ENCODE measurements at places on chromosomes 3 and 15.

- no peak for DNase-seq
Measured at GRCh38 chr15:77871852-77872371, 205.6 kb downstream of the TBC1D2B start.

- no peak for DNase-seq
Measured at GRCh38 chr3:14803981-14804834, 14.6 kb upstream of the FGD5 start.

DNA sequence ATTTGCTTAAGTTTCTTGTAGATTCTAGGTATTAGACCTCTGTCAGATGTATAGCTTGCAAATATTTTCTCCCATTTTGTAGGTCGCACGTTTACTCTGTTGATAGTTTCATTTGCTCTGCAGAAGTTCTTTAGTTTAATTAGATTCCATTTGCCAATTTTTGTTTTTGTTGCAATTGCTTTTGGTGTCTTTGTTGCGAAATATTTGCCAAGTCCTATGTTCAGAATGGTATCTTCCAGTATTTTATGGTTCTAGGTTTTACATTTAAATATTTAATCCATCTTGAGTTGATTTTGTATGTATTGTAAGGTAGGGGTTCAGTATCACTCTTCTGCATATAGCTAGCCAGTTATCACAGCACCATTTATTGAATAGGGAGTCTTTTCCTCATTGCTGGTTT lies 64.9 kb downstream of the CHCHD6 start:
- DNase-seq: no peak

GRCh38 chr3:39019299-39019698 lies 32.4 kb downstream of the SCN11A start:
- DNase-seq: no peak

DNA sequence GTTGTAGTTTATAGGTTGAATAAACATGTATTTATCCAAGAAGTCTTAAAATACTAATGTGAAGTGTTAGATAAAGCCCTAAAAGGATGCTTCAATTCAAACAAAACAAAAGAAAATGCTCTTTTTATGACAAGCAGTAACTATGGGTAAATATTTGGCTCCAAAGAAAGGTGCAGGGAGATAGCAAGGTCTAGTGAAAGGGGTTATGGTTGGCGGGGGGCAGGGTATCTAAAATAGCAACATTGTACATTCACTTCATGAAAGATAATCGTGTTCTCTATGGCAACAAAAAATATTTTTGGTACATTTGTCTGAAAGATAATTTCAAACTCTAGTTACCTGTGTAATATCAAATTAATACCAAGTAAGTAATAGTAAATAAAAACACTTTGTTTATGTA lies 149.5 kb downstream of the FGF12 start:
- DNase-seq: no peak

DNA sequence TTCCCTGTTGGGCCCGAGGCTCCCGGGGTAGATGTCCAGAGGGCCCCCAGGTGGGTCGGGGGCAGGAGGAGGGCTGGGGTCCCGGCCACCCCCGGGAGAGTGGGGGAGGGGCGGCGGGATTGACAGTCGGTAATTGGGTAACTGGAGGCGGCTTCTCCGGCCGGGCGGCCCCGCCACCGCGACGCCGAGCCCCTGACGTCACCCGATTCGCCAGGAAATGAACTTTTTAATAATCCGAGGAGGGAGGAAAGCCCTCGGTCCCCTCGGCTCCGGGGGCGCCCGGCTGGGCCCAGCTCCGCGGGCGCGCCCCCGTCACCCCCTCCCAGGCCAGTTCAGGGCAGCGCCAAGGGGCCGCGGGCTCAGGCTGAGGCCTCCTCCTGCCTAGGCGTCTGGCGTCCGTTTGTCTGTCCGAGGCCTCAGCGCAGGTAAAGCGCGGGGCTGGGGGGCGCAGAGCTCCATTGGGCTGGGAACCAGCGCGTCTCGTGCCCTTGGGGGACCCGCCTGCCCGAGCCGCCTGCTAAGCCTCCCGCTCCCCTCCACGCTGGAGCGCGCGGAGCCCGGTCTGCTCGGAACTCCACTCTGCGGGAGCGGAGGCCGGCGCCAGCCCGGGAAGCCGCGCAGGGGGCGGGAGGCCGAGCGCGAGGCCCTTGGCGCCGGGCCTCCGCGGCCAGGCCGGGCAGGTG lies 3.9 kb downstream of the GATA2 start:
- DNase-seq: no peak

GRCh38 chr3:55292360-55292759 lies 194.7 kb downstream of the WNT5A start:
- DNase-seq: no peak

DNA sequence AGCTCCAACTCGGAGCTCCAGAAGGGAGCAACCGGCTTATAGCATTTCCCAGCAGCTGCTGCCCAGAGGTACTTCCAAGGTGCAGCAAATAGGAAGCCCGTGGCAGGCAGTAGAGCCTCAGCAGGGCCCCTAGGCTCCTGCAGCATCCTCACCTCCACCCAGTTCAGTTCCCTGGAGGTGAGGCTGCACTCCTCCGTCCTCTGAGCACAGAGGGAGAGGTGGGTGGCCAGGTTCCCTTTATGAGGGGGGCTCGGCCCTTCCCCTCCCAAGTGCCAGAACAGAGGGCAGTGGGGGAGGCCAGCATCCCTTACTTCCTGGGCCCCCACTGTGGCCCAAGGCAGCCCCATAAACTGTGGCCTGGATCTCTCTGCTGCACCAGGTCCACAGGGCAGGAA lies 150.2 kb downstream of the ATP10A start:
- DNase-seq: no peak

DNA sequence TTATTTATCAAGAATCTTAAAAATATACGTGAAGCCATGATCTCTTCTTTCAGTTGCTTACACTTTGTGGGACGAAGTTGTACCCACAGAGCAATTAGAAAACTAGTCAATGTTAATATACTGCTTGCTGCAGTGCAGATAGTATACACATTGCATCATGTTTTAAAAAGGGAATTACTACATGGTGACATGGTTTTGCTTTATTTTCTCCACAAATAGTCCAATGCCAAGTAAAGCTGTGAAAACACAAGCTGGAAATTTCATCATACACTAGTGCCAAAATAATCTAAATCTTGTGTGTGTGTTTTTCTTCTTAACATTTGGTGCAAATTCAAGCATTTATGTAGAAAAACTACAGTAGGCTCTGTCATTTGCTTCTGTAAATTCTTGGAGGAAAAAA lies 233.0 kb downstream of the EPHA3 start:
- no peak for DNase-seq
